ENCODE measurements at places on chromosomes 7 and 10.

GRCh38 chr7:97851683-97852082 lies 20.5 kb downstream of the ASNS start:
- DNase-seq: no peak

DNA sequence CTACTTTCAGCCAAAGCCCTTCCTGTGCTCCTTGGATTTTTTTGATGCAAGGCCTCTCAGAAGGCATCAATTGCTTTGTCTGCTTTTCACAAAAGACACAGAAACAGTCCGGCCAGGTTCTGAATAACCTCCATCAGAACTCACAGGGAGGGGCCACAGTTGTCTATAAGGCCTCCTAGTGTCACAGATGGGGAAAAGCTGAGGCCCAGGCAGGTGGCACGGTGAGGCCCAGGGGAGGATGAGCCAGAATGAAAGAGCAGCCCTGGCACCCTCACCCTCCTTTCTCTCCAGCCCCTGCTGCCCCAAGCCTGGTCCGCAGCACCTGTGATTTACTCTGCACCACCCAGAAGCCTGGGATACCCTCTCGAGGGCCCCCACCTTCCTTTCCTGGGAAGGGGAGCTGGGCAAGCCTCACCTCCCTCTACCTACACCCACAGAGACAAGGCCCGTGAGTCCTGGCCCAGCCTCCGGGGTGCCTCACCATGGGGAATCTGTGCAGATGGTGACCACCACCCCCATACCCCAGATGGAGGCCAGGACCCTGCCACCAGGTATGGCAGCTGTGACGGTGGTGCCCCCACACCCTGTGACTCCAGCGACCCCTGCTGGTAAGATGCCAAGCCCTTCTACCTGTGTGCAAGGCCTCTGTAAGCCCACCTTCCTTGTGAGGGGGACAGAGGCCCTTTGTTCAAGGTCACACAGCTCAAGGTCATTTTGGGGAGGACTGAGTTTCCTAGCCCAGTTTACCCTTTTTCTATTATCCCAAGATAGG lies 26.2 kb upstream of the ZNF467 start:
- peak; percentile 58 for DNase-seq

GRCh38 chr7:51219261-51219988 lies 97.2 kb downstream of the COBL start:
- no peak for DNase-seq

DNA sequence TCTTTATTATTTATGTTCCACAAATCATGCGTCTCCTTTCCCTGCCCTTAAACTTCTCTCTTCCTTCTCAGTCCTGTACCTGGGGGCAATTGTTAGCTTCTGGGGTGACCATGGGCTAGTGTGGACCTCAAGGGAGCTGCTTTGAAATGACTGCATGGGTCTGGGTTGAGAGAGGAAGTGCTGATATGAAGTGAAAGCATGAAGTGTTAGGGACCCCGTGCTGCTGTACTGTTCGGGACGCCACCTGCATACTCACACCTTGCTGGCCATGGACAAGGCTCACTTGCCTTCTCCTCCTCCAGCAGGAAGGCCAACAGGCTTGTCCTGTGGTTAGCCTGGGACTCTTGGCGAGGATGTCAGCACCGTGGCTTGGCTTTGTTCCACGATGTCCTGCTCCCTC lies 56.7 kb downstream of the MTPN start:
- no peak for DNase-seq

- no peak for DNase-seq
Measured at GRCh38 chr10:64574371-64574770, 1053.2 kb downstream of the REEP3 start.

DNA sequence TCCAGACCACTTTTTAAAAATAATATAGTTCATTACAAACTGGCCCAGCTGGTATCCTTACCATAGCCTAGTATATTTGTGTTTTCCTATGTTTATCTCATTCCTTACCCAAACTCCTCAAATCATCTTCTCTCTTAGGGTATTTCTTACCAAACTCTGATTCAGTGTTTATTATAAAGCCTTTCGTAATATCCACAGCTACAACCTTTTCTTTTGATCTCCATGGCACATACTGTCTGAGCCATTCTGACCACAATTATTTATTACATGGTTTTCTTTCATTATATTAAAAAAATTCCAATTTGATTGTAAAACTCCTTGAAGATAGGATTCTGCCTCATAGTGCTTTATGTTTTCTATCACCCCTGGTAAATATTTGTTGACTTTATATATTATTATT lies 94.2 kb downstream of the LRMDA start:
- DNase-seq: no peak

GRCh38 chr10:28217848-28218247 lies 85.0 kb downstream of the MPP7 start:
- DNase-seq: no peak

DNA sequence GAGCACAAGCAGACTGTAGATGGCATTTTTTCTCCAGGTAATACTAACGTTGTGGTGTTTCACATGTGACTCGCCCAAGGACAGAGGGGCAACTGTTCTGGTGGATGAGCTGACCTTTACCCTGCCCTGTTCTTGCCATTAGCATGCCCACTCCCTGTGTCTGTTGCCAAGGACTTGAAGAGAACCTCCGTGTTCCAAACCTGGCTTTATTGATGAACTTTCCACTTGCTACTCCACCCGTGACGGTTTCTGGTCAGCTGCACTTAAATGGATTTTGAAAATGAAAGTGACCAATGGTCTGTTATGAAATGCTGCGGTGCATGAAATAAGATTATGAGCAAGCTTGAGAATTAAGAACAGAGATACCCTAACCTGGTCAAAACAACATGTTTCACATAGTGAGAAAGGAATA lies 30.4 kb downstream of the LRRC4 start:
- no peak for DNase-seq

- DNase-seq: no peak
Measured at GRCh38 chr7:93945083-93945482, 23.5 kb downstream of the GNG11 start.

- DNase-seq: no peak
Measured at GRCh38 chr7:155355176-155355575, 57.5 kb downstream of the INSIG1 start.

DNA sequence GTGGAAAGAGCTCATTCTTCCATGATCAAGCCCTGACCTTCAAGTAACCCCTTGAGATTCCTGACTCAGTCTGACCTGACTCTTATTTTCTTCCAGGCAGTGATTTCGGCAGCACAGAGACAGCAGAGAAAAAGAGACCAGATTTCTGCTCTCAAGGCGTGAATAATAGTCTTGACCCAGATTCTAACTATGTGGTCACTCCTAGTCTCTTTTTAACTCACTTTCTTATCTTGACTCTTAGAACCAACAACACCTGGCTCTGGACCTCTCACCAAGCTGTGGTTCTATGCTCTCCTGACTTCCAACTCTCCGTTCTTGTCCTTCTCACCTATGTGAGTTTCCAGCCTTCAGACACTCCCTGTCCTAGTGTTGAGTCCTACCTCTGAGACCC lies 36.9 kb upstream of the KDM7A start:
- DNase-seq: no peak

DNA sequence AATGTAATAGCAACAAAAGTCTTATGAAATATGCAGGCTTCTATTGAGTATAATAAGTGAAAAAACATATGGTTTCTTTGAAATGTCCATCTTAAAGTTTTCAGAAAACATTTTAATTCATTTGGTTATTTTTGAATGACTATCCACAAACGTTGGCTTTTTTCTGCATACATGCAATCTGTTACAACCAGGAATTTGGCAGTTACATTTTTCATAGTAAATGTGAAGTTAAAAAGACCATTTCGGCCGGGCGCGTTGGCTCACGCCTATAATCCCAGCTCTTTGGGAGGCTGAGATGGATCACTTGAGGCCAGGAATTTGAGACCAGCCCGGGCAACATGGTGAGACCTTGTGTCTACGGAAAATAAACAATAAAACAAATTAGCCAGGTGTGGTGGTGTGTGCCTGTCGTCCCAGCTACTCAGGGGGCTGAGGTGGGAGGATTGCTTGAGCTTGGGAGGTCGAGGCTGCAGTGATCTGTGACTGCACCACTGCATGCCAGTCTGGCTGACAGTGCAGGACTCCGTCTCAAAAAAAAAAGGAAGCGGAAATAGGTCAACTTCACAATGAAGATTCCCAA lies 73.9 kb upstream of the NMT2 start:
- no peak for DNase-seq

DNA sequence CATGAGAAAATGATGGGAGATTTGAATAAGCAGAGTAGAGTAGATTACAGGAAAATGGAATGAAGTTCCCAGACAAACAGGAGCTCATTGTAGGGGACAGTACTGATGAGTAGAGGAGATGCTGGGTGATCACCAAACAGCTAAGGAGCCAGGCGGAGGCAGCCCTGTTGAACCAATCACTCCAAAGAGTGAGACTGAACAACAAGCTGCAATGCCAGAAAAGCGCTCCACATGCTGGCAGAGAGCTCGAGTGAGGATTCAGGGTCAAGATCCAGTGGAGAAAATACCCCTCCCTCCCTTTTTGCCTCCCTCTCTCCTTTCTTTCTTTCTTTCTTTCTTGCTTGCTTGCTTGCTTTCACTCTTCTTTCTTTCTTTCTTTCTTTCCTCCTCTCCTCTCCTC lies 133.3 kb downstream of the PFKFB3 start:
- DNase-seq: no peak

- DNase-seq: no peak
Measured at GRCh38 chr7:17090751-17091150, 207.7 kb upstream of the AHR start.

- no peak for DNase-seq
Measured at GRCh38 chr7:135204341-135204749, 7.0 kb downstream of the WDR91 start.

DNA sequence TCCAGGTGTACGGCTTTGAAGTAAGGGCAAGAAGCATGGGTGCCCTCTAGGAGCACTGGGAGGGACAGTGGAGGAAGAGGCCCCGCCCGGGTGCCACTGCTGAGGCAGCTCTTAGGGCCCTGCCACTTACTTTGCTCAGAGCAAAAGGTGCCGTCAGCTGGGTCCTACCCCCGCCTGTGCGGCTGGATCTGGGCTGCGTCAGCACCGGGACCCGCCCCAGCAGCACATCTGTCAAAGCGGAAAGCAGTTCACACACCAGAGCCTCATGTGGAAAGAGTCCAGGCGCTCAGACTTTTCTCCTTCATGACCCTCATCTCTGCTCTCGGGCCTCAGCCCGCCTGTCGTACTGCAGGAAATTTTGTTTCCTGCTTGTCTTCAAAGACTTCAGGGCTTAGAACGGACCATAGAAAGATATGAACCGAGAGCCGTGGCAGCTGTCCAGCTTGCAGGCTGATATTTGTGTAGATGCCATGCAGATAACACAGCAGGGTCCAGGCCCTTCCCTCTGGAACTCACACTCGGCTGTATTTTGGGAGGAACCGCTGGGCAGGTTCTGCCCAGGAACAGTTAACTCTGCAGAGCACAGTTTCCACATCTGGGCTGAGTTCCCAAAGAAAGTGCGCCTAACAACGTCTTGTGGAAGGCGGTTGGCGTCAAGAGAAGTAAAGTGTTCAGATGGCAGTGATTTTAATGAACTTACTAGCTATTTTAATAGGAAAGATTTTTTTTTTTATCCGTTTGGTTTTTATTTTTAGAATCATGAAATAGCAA lies 44.3 kb upstream of the PRKAR1B start:
- DNase-seq: no peak

DNA sequence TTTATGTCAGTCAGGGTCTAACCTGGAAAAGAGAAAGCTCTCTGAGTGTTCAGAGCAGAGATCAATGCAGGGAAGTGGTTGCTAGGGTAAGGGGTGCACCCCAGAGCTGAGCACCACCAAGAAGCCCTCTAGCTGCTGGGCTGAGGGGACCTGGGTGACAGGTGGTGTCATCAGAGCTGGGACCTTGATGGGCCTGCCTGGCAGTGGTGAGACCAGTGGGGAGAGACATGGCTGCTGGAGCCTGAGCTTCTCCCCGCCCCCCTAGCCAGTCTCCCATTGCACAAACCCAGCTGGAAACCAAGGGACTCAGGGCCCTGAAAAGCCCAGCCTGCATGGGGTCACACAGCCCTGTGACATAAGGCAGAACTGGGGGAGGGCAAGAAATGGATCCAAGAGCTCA lies 49.1 kb upstream of the OSBPL3 start:
- no peak for DNase-seq
